ENCODE measurements at places on chromosomes 5 and 9. TPM values are rescaled to one million over a fixed set of nuclear protein-coding genes. Genes with fewer than 3 reads are reported as not detected.

The GNAQ gene
- polyA plus RNA-seq = 12.5 TPM

The ADAMTS12 gene
- 0.34 TPM for polyA plus RNA-seq

The OR5C1 gene
- not detected for polyA plus RNA-seq

The LMNB1 gene
- polyA plus RNA-seq = 3.2 TPM

The PCDHA3 gene
- polyA plus RNA-seq = 0.27 TPM

The CARD9 gene
- polyA plus RNA-seq = 1.3 TPM

The FNIP1 gene
- polyA plus RNA-seq = 2.7 TPM

The OTP gene
- not detected for polyA plus RNA-seq

The OR13C5 gene
- not detected for polyA plus RNA-seq

The PDE4D gene
- polyA plus RNA-seq = 1.5 TPM

The SMAD5 gene
- polyA plus RNA-seq = 4.3 TPM

The THBS4 gene
- polyA plus RNA-seq = 6.1 TPM

The DNAJC18 gene
- polyA plus RNA-seq = 1.6 TPM

The CCNO gene
- polyA plus RNA-seq = 16.2 TPM

The LCN15 gene
- polyA plus RNA-seq = not detected

The SH3GL2 gene
- polyA plus RNA-seq = 17.3 TPM

The CMYA5 gene
- polyA plus RNA-seq = 0.49 TPM

The IL5 gene
- not detected for polyA plus RNA-seq

The IGFBPL1 gene
- 2.2 TPM for polyA plus RNA-seq

Measured in pancreas (tissue), 10 donors.